Esophagus muscularis mucosa (tissue), 4 donors: ENCODE measurements at places on chromosomes 3 and 15. TPM values are rescaled to one million over a fixed set of nuclear protein-coding genes. Genes with fewer than 3 reads are reported as not detected.

GRCh38 chr3:112405845-112406244 is 72.9 kb downstream of the CD200 start:
- no peaks in the 10 kb centered on the region for H3K27me3 ChIP-seq
- no peak for DNase-seq
- no peak overlapping the region for H3K4me3 ChIP-seq
- peaks cover 5% of the 10 kb centered on the region for H3K4me1 ChIP-seq

- peak overlapping the region; percentile 23 for H3K27ac ChIP-seq
- H3K4me3 ChIP-seq, result no peak overlapping the region
- H3K27me3 ChIP-seq, result no peaks in the 10 kb centered on the region
These were observed 31.6 kb downstream of the PRKCD start for GRCh38 chr3:53192608-53193007.

Gene DAZL
- not detected for total RNA-seq

DNA sequence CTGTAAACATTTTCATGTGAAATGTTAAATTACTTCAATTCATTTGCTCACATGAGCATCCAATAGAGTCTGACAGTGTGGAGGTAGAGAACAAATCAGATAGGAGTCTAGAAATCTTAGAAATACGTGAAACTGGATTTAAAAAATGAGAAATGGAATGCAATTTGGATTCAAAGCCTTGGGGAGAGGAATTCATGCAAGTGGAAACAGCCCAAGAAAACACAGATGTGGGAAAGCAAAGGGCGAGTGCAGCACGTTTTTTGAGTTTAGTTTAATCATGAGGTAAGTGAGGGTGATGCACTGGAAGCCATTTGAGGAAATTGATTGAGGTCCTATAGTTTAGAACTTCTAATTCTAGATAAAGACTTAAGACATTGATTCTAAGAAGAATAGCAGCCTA is 434.7 kb downstream of the C3orf38 start:
- no peaks in the 10 kb centered on the region for H3K4me1 ChIP-seq
- no peak overlapping the region for H3K4me3 ChIP-seq
- H3K27ac ChIP-seq, result no peak overlapping the region
- DNase-seq, result no peak
- H3K27me3 ChIP-seq, result no peaks in the 10 kb centered on the region

- H3K4me3 ChIP-seq, result no peak overlapping the region
- no peak overlapping the region for H3K27ac ChIP-seq
- H3K27me3 ChIP-seq, result peaks cover 6% of the 10 kb centered on the region
- peaks cover 7% of the 10 kb centered on the region for H3K4me1 ChIP-seq
- no peak for DNase-seq
These were observed 21.2 kb downstream of the CFAP100 start for GRCh38 chr3:126415661-126416591.

- H3K27me3 ChIP-seq, result peaks cover 4% of the 10 kb centered on the region
- no peak for DNase-seq
- H3K4me3 ChIP-seq, result no peak overlapping the region
These were observed 163.4 kb upstream of the IQSEC1 start for GRCh38 chr3:13236557-13237173.

- no peaks in the 10 kb centered on the region for H3K27me3 ChIP-seq
- no peak overlapping the region for H3K4me3 ChIP-seq
- DNase-seq, result no peak
- H3K36me3 ChIP-seq, result no peaks in the 10 kb centered on the region
These were observed 165.7 kb downstream of the GAP43 start for GRCh38 chr3:115788921-115789470.

DNA sequence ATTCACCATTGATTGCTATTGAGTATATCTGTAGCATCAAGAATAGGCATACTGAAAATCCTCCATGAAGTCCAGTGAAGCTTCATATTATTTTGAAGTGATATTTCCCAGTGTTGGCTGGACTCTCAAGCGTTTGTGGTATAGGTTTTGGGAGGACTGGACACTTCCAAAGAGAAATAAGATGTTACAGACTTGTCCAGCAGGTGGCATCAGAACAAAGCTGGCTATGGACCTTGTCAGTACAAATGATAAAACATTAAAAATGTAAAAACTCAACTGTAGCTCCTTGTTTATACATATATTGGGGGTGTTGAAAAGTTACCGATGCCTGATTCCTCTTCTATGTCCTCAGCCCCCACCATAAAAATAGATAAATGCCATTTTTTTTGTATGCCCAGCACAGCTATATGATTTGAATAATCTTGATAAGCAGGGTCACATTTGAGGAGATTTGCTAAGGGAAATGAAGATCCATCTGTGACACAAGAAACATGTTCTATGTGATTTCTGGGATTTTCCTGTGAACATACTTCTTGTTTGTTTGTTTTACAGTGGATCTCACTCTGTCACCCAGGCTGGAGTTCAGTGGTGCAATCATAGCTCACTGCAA is 54.5 kb upstream of the GOLGA6B start:
- no peaks in the 10 kb centered on the region for H3K27me3 ChIP-seq
- H3K36me3 ChIP-seq, result no peaks in the 10 kb centered on the region
- no peak overlapping the region for H3K4me3 ChIP-seq
- no peaks in the 10 kb centered on the region for H3K4me1 ChIP-seq

- H3K36me3 ChIP-seq, result no peaks in the 10 kb centered on the region
- peaks cover 24% of the 10 kb centered on the region for H3K4me1 ChIP-seq
- DNase-seq, result no peak
- H3K27me3 ChIP-seq, result peaks cover 11% of the 10 kb centered on the region
- peak within 1 kb of the TSS; percentile 59 for H3K4me3 ChIP-seq
These were observed at the start of gene CLDN11 for GRCh38 chr3:170418422-170419398. TSS of gene CLDN11 (plus strand) at chr3:170418868. CDS start at chr3:170419067, 199 bp downstream.

DNA sequence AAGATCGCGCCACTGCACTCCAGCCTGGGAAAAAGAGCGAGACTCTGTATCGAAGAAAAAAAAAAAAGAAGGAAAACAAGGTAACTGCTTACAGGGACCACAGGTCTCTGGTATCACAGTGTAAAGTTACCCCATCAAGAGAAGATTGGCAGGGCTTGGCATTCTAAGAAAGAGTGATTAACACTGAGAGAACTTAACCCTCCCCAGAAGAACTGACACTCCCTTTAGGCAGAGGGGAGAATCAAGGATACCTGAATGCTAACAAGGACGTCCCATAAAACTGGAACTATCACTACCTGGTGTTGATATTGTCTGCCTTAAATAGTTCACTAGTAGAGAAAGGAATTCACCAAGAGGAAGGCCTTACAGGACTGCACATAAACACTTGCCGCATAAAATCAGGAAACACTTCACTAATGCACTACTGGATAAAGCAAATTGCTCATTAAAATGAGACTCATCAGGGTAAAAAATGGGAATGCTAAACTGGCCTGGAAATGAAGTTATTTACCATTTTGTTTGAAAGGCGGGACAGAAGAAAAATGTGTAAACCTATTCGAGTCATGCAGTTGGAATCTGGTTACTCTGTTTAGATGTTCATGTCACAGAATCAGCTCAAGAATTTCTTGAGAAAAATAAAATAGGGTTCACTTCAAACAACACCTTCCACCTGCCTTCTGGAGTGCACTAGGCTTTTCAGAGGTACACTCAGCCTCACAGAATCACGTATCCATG is 121.6 kb downstream of the FOXP1 start:
- no peaks in the 10 kb centered on the region for H3K27me3 ChIP-seq
- DNase-seq, result no peak
- peaks cover 2% of the 10 kb centered on the region for H3K4me1 ChIP-seq
- H3K27ac ChIP-seq, result peak overlapping the region; percentile 51

Gene FANCD2
- total RNA-seq, result 0.52 TPM

Gene SLC9C1
- not detected for total RNA-seq

DNA sequence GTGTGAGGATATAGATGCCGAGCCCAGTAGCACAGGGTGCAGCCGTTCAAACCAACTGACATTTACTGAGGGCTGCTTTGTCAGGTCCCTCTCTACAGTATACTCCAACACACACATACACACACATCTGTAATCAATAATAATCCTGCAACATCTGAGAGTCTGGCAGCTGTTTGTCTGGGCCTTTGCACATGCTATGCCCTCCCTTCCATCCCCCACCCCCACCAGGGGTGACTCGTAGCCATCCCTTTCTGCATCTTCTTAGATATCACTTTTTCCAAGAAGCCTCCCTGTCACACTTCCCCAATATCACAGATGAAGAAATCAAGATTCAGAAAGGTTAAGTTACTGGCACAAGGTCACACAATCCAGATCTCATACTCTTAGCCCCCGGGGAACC is 13.7 kb downstream of the SPATA12 start:
- no peaks in the 10 kb centered on the region for H3K27me3 ChIP-seq
- H3K4me1 ChIP-seq, result peaks cover 18% of the 10 kb centered on the region
- no peak overlapping the region for H3K4me3 ChIP-seq
- H3K27ac ChIP-seq, result no peak overlapping the region
- DNase-seq, result no peak

GRCh38 chr3:126450744-126451143 is 24.9 kb downstream of the ZXDC start:
- peaks cover 13% of the 10 kb centered on the region for H3K4me1 ChIP-seq
- DNase-seq, result no peak
- H3K27ac ChIP-seq, result no peak overlapping the region
- no peak overlapping the region for H3K4me3 ChIP-seq
- H3K36me3 ChIP-seq, result peaks cover 56% of the 10 kb centered on the region
- H3K27me3 ChIP-seq, result no peaks in the 10 kb centered on the region

Gene LRRIQ4
- not detected for total RNA-seq

GRCh38 chr3:4996223-4996765 is 17.1 kb downstream of the BHLHE40 start:
- H3K4me3 ChIP-seq, result no peak overlapping the region
- no peaks in the 10 kb centered on the region for H3K4me1 ChIP-seq
- no peaks in the 10 kb centered on the region for H3K36me3 ChIP-seq
- DNase-seq, result no peak
- H3K27ac ChIP-seq, result no peak overlapping the region
